ENCODE measurements at places on chromosomes 6 and 20.

- DNase-seq, result no peak
These were observed 17.8 kb upstream of the ALDH8A1 start for GRCh38 chr6:134967711-134968110.

- DNase-seq, result peak; percentile 83
These were observed 61.4 kb downstream of the TXLNB start for GRCh38 chr6:139230391-139230840.

GRCh38 chr6:162119341-162119740, 608.2 kb downstream of the PRKN start:
- no peak for DNase-seq

DNA sequence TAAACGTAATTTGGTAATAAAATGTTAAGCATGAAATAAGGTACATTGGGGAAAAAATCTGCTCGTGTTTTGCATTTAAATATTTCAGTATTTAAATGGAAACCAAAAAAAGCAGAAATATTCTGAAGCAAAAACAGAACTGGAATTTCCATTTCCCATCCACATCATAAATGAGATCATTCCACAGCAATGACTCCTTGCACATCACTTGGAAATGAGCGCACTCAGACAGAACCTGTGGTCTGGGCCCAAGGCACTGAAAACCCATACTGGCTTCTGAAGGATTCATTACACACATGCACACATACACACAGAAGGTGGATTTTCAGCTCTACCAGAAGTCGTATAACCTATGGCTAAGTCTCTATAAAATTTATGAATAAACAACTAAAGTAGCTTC, 174.8 kb downstream of the IBTK start:
- DNase-seq, result peak; percentile 37

GRCh38 chr6:44676826-44677433, 289.4 kb downstream of the CDC5L start:
- no peak for DNase-seq

GRCh38 chr6:21823371-21823770, 229.8 kb downstream of the SOX4 start:
- no peak for DNase-seq

DNA sequence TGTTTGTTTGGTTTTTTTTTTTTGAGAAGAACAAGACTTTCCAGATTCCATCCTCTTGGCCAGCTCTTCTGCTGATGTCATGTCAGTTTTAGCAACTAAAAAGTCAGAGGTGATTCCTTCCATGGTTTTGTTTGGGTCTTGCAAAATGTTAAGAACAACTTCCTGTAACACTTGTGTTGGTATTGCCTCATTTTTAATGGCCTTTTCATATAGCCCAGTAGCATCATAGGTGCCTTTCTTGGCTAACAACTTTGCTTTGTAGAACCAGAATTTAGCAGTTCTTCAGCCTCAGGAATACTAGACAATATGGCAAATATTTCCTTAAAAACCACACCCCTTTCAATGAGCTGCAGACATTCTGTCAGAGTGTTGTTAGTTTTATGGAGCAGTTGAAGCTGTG, 99.5 kb upstream of the SIRPG start:
- DNase-seq, result no peak

GRCh38 chr6:78861509-78861908, 5.8 kb upstream of the IRAK1BP1 start:
- no peak for DNase-seq

GRCh38 chr6:151609146-151609902, 115.5 kb downstream of the CCDC170 start:
- DNase-seq, result no peak

DNA sequence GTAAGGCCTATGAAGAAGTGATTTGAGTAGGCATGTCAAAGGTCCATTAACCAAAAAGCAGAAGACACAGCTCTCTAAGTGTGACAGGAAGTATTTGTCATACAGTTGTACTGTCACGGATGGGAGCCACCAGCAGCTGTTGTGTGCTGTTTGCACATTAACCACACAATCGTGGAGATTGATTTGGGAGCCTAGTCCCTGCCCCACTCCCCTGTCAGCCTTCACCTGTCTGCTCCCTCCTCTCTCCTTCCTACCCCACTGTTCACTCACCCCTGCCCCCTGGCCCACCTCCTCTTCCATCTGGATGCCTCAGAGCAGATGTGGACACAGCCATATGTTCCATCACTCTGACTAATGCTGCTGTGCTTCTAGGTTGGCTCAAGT, 124.7 kb upstream of the SPACA1 start:
- peak; percentile 88 for DNase-seq

DNA sequence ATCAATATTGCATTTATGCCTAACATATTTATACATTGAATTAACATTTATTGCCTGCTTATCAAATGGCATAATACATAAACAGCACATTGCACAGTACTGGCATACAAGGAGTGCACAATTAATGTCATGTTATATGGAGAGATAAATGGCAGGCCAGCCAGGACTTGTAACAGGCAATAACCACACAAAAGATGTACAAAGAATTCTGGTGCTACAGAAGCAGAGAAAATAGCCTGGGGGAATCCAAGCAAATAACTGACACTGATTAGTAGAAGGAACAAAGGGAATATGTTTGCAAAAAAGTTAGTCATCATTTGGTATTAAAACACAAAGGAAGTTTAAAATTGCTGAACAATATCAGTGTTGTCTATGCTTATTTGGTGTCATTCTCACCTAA, 27.3 kb downstream of the COL21A1 start:
- DNase-seq, result no peak

GRCh38 chr6:142276256-142276655, 25.6 kb upstream of the ADGRG6 start:
- no peak for DNase-seq

DNA sequence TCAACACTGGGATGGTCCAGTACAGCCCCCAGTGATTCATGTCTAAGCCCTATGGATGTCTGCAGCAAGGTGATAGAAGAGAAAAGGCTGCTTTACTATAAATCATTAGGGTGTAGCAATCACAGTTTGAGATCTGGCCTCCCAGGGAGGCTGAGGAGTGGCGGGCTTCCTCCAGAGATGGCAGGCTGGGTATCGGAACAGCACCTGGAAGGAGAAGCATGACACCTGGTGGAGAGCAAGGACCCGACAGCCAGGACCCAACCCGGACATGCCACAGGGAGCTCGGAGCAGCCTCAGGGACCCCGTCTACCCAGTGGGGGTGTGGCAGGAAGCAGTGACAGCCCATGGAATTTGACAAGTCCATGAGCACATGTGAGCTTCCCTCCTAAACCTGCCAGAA, 114.8 kb upstream of the CD93 start:
- peak; percentile 10 for DNase-seq

- no peak for DNase-seq
These were observed 96.3 kb downstream of the BMP2 start for GRCh38 chr20:6863798-6864201.

DNA sequence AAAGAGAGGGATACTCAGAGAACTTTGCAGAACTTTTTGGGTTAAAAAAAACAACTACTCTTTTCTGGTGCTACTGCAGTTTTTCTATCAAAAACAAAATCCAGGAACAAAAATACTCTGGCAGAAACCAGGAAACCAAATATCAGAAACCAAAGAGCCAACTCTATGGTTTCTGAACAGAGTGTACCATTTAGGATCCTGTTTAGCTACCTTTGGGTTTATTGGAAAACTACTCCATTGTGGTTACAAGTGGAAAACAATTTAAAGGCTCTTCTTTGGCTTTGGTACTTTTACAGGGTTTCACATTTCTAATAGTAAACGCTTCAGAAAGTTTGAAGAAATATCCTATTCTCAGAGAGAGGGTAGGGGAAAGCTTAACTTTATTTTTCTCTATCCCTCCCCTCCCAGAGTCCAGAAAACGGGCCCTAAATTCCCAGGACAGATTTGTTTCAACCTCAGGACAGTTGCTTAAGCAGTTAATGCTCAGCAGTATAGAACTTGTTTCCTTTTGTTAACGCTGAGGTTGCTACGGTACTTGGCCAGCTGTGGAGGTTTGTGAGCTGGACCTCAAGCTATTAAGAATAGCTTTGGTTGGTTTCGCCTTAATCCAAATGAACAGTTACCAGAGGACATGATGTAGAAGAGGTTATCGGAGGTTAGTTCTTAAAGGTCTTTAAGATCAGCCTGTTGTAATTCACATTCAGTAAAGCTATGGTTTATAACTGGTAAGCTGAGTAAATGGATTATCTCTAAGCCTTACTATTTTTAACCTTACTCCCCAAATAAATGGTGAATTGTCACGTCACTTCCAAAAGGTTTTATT, 47.9 kb downstream of the FOXO3 start:
- no peak for DNase-seq

GRCh38 chr6:17519120-17519519, 81.0 kb upstream of the FAM8A1 start:
- DNase-seq, result no peak

GRCh38 chr6:135054226-135054568, 425 bp downstream of the HBS1L start:
- DNase-seq, result peak; percentile 73

GRCh38 chr6:164109770-164110140, 695.2 kb downstream of the QKI start:
- DNase-seq, result no peak

GRCh38 chr6:123655521-123656306, 19.0 kb upstream of the TRDN start:
- DNase-seq, result no peak

DNA sequence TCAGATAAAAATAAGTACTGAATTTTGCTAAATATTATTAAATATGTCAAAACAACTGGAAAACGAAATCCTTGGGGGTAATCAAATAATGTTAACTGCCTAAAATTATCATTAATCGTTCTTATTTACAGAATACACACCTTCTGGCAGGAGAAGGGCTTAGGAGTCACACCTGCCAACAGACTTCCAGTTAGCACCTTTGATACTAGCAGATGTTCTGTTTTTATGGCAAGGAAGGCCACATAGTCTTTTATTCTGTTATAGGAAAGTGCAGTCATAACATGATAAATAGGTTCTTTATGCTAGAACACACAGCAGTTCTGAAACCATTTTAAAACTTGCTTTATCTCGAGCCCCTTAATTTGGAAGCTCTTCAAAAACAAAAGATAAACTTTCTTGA, 464.1 kb downstream of the UTRN start:
- peak; percentile 90 for DNase-seq

DNA sequence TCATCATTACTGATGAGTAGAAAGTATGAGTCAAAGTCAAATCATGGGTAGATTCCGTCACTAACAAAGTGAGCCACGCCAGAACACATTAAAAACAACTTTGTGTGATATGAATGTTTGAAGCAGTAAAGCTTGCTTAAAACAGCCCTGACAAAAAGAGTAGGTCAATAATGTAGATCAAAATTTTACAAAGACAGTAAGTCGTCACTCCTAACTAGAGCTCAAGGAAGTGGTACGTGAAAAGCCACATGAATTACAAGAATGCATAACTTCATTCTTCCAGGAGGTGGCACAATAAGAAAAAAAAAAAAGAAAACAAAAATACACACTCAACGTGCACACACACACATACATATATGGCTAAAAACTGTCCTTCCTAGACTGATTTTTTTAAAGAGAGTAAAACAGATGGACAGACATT, 69.9 kb downstream of the HACE1 start:
- DNase-seq, result no peak

- DNase-seq, result no peak
These were observed 2.7 kb downstream of the SDCBP2 start for GRCh38 chr20:1326031-1326930.

DNA sequence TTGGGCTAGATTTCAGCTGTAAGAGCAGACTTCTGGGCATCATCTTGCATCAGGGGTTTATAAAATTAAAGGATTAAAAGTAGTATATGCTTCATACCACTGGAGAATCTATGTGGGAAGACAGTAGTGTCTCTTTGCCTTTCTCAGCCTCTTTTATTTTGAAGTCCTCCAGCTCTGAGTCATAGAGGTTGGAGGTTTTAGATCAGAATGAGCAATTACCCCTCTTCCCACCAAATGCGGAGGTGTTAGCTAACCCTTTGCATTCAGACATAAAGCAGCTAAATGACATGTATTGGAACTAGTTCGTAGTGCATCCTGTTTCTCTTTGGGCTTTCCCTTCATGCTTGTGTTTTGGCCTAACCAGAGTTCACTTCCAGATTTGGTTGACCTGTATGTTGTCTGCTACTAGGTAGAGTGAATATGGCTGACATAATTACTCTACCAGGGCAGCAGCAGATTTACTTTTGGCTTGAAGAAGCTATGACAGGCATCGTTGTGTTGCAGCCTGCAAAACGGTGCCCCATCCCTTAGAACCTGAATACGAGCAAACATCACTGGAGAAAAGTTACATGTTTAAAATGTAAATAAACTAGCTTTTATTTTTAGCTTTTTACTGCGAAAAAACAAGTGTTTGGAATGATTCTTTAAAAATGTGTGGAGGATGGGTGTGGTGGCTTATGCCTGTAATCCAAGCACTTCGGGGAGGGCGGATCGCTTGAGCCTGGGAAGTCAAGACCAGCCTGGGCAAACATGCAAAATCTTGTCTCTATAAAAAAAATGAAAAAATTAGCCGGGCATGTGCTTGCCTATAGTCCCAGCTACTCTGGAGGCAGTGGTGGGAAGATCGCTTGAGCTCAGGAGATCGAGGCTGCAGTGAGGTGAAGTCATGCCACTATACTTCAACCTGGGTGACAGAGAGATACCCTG, 82.2 kb downstream of the MYO6 start:
- DNase-seq, result peak; percentile 72

Measured in NCI-H2171 treated with DMSO at 0.1 percent for 48 hours (cell line).